ENCODE measurements at places on chromosomes 11 and 22. TPM values are rescaled to one million over a fixed set of nuclear protein-coding genes. Genes with fewer than 3 reads are reported as not detected.

Gene PHOX2A
- not detected for polyA plus RNA-seq

Gene RIMBP3B
- 0.63 TPM for polyA plus RNA-seq

Gene OR5A1
- not detected for polyA plus RNA-seq

Gene NRGN
- polyA plus RNA-seq: 0.23 TPM

Gene SCGB1C1
- not detected for polyA plus RNA-seq

Gene TKFC
- 29.2 TPM for polyA plus RNA-seq

- DNase-seq: no peak
Measured at GRCh38 chr11:6530848-6531247, 33.8 kb downstream of the DNHD1 start.

GRCh38 chr22:32672542-32672941 lies 129.0 kb upstream of the TIMP3 start:
- DNase-seq: no peak

- no peak for DNase-seq
Measured at GRCh38 chr11:13944016-13944415, 18.5 kb upstream of the SPON1 start.

GRCh38 chr11:21564833-21565682 lies 627.8 kb upstream of the ANO5 start:
- DNase-seq: no peak

DNA sequence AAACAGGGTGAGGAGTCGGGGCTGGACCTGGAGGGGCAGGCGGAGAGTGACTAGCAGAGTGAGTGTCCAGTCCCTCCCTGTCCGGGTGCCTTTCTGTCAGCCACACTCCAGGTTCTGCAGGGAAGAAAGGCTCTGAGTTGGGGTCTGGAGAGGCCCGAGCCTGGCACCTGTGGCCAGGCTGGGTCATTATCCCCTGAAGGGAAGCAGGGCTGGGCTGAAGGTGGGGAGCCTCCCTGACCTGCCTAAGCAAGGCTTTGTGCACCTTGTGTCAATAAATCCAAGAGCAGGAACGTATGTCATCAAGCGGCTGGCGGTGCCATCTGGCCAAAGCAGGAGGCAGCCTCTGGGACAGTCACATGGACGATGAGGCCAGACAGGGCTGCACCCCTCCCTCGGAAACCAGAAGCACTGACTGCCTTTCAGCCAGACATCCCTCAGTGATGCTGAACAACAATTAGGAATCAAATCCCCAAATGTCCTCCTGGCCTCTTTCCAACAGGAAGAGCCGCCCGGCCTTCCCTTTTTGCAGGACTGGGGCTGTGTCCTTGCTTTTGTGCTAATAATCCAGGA lies 73.9 kb upstream of the FGF3 start:
- no peak for DNase-seq

GRCh38 chr11:100878474-100878873 lies 191.4 kb downstream of the ARHGAP42 start:
- DNase-seq: no peak

DNA sequence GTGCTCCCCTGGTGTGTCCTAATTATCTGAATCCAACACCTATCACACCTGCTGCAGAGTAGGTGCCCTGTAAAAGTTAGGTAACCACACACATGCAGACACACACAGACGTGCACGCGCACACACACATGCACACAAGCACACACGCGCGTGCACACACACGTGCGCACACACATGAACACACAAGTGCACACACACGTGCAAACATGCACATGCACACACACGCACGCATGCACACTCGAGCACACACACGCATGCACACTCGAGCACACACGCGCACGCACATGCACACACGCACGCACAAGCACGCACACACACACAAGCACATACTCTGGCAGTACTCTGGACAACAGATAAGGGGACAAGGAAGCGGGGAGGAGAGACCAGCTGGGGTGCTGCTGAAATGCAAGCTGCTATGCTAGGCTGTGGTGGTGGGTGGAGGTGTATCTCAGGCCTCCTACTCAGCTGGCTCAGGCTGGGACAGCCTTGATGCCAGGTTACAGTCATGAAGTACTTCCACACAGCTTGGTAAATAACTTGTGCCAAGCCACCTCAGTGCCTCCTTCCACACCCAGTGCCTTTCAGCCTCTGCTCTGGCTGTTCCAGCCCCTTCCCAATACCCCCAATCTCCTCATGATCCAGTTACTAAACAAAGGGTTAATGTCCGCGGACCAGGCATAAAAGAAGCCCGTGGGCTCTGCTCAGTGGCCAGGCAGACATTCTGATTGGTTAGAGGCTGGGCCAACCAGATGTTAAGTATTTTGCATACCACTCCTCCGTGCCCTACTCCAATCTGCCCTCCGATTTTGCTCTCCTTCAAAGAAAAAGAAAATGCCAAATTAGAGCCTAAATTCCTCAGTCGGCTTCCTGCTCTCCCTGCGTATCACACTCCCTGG lies 374.1 kb downstream of the TENM4 start:
- DNase-seq: no peak

GRCh38 chr22:21626073-21626734 lies 3.6 kb downstream of the YDJC start:
- DNase-seq: no peak

DNA sequence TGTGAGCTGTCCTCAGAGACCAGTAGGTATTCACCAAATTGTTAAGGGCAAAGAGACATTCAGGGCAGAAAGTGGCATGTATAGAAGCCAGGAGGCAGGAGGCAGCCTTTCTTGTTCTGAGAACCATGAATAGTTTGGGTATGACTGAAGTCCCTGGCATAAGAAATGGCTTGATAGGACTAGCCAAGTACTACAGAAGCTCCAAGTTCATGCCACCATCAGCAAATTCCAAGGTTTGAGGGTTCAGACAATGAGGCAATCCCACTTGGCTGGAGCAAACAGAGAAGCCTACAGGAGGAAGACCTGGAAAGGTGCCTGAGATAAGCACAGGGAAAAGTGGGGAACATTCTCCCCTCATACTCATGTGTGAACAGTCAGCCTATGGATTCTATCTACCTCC lies 25.8 kb downstream of the XRRA1 start:
- DNase-seq: no peak

- DNase-seq: no peak
Measured at GRCh38 chr22:23834793-23835483, 3.9 kb downstream of the DERL3 start.

DNA sequence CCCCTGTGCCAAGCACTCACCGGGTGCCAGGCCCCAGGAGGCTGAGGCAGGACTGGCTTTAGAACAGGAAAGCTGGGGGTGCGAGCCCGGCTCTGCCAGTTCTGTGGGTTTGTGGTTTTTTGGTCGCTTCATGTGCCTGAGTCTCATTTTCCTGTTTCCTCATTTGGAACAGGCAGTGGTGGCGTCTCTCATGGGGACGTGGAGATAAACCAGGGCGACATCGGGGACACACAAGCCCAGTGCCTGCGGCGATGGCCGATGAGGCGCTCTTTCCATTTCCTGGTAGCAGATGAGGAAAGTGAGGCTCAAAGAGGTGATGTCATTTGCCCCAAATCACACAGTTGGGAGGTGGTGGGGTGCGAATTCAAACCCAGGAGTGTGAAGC lies 20.8 kb upstream of the CHKA start:
- DNase-seq: no peak

DNA sequence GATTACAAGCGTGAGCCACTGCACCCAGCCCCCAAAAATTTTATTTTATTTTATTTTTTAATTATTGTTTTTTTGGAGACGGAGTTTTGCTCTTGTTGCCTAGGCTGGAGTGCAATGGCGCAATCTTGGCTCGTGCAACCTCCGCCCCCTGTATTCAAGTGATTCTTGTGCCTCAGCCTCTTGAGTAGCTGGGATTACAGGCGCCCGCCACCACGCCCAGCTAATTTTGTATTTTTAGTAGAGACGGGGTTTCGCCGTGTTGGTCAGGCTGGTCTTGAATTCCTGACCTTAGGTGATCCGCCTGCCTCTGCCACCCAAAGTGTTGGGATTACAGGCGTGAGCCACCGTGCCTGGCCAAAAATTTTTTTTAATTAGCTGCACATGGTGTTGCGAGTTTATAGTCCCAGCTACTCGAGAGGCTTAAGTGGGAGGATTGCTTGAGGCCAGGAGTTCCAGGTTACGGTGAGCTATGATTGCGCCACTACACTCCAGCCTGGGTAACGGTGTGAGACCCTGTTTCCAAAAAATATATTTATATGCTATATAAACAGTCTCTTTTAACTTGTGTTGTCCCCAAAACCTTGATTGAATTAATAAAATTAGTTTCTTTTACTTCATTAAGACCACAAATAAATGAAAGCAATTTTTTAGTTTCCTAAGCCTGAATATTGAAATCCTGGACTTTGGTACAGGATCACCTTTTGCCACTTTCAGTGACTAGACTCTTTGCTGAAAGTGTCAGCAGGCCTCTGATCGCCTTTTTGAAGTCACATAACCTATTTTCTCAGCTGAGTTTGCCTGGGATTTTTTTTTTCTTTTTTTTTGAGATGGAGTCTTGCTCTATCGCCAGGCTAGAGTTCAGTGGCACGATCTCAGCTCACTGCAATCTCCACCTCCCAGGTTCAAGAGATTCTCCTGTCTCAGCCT lies 16.2 kb downstream of the ATG13 start:
- DNase-seq: no peak

DNA sequence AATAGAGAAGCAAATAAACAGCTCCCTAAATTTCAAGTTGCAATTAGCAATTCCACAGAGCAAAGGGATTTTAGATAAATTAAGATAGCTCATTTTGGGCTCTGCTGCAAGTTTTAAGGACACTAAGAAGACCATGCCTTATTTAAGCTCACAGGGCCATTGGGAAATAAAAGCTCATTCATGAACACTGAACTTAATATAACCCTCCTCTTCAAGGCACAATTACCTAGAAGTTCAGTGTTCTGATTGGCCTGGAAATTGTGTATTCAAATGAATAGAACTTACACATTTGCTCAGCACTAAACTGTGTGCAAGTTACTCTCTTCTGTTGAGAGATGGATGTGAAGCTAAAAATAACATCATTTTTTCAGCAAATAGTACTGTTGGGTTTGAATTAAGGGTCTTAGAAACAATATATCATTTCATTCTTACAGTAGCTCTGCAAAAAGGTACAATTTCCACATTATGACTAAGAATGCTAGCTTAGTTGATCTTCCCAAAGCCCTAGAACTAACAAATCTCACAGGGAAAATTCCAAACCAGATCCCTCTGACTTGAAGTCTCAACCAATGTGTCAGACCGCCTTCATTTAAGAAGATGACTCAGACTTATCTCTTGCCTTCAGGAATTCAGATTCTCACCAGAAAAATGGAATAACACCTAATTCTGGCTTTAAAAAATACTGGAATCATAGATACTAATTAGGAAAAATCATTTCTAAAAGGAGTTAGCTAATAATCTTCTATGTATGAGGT lies 87.4 kb upstream of the LRRC55 start:
- DNase-seq: no peak

DNA sequence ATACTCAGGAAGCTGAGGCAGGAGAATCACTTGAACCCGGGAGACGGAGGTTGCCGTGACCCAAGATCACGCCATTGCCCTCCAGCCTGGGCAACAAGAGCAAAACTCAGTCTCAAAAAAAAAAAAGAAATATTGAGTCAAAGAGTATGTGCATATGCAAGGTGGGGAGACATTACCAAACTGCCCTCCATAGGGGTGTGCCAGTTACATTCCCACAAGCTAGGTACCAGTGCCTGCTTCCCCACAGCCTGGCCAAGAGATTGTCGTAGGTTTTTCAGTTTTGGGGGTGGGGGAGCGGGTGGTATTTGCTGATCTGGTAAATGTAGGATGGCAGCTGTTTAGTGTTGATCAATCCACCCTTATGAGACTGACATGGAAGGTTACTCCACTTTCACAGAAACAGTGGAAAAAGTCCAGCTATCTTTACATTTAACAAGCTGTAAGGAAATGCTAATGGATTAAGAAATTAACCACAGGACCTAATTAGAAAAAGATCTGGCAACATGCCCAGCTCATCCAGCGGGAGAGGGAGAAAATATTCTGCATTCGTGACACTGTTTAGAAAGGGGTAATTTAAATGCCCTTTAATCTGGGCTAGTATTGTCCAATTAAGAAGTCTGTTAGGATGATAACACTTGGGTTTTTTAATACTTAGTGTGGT lies 89.4 kb downstream of the PACS1 start:
- DNase-seq: no peak

DNA sequence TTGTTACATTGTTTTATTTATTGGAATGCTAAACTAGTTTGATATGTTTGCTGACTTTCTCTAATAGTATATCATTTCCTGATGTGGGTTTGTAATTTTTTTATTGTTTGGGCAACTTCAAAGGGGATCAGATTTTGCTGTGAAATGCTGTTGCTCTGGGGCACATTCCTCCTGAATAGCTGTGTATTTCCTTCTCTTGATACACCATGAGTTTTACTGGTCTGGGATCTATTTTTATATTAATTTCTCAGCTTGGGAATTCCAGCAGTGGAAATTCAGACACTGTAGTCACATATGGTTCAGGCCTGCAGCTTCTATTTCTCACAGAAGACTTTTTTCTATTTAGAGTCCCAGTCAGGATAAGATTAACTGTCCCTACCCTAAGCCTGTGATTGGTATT lies 58.9 kb downstream of the RPUSD4 start:
- no peak for DNase-seq

- peak; percentile 45 for DNase-seq
Measured at GRCh38 chr11:114262681-114263512, 33.3 kb upstream of the NNMT start.

DNA sequence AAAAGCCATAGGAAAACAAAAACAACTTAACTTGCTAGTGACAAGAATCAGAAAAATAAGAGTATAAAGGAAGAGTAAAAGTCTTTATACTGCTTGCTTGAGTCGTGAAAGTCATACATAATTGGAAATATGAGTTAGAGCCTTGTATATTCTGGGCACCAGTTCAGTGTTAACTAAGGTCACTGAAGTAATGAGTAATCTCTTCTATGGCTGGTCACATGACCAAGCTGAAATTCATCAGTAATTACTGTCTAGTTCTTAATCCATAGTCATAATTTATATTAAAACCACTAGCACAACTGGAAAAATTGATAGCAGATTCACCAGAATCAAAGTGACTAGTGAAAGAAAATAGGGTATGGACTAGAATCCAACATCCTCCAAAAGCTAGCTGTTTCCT lies 84.4 kb upstream of the SLC5A12 start:
- DNase-seq: no peak

GRCh38 chr22:45227645-45228400 lies 12.9 kb downstream of the KIAA0930 start:
- DNase-seq: no peak

- no peak for DNase-seq
Measured at GRCh38 chr11:131465746-131466145, 95.3 kb downstream of the NTM start.

Measured in CD4-positive, CD25-positive, alpha-beta regulatory T cell (primary cell).